ENCODE measurements at places on chromosomes 3 and 15. TPM values are rescaled to one million over a fixed set of nuclear protein-coding genes. Genes with fewer than 3 reads are reported as not detected.

SAXO2 gene
- 0.67 TPM for total RNA-seq

FEZF2 gene
- total RNA-seq, result not detected

MESP2 gene
- not detected for total RNA-seq

LOXL1 gene
- total RNA-seq, result 9.2 TPM

GUCA1C gene
- total RNA-seq, result not detected

- H3K27ac ChIP-seq, result no peak overlapping the region
- no peak for DNase-seq
- H3K27me3 ChIP-seq, result peaks cover 2% of the 10 kb centered on the region
- H3K36me3 ChIP-seq, result no peaks in the 10 kb centered on the region
Observed at GRCh38 chr15:52734329-52734728, 55.1 kb upstream of the ATOSA start.

GRCh38 chr3:134300520-134300919, 49.9 kb upstream of the RYK start:
- H3K4me1 ChIP-seq, result no peaks in the 10 kb centered on the region
- no peaks in the 10 kb centered on the region for H3K36me3 ChIP-seq
- DNase-seq, result no peak
- no peak overlapping the region for H3K4me3 ChIP-seq
- H3K27me3 ChIP-seq, result peaks cover 4% of the 10 kb centered on the region
- no peak overlapping the region for H3K27ac ChIP-seq
